ENCODE measurements at places on chromosomes 7 and 10.

GRCh38 chr10:109746861-109747260 lies 176.4 kb downstream of the XPNPEP1 start:
- DNase-seq: no peak

DNA sequence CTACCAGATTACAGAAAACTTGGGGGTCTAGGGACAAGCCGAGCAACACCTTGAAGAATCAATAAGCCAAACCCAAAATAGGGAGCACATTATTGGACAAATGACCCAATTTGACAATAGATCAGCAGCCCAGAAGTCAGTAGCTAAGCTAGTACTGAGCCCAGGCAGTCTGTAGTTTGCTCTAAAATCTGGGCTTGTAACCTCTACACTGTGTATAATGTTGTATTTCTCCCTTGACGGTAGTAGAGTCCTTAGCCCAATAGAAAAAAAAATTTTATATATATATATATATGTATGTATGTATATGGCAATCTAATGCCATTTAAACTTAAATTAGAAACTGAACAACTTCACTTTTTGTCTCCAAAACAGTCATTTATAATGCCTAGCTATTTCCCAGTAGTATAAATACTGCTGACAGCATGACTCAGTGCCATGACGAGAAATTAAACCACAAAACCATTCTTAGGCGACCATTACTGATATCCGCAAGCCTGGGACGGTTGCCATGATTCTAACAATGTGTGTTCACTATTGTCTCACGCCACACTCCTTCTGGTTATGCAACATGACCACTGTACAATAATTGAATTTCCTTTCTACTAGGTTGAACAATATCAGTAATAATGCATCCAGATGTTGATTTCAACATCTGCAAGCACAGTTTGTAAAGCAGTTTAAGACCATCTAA lies 110.5 kb downstream of the IPMK start:
- DNase-seq: no peak

- no peak for DNase-seq
Observed at GRCh38 chr10:99908512-99908911, 101.2 kb downstream of the DNMBP start.

- DNase-seq: no peak
Observed at GRCh38 chr10:109430043-109430760, 493.1 kb downstream of the XPNPEP1 start.

DNA sequence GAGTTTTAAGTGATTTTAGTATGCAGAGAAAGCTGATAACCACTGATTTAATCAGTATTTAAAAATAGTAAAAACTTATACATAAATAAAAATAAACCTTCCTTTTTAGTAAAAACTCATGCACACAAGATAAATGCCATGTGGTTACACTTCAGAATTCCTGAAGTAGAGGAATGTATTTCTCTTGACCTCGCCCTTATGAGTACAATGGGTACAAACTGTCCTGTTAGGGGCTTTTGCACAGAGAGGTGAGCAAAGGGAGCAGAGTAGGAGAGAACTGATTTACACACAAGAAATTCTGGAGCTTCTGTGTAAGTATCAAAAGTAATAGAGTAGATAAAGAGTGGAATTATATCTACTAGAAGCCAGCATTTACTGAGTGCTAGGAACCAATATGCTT lies 279.6 kb downstream of the PPP1R3A start:
- no peak for DNase-seq

DNA sequence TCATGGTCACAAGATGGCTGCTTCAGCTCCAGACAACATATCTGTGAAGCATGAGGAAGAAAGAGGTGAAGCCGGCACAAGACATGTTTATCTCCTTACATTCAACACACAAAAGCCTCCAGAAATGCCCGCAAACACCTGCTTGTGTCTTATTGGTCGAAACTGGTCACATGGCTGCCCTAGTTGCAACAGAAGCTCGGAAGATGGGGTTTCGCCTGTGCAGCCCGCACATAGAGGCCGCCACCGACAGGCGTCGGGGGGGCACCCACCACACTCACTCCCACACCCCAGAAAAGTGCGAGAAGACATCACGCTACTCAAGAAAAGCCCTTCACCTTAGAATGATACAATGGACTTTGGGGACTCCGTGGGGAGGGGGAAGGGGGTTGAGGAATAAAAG lies 63.0 kb upstream of the MGMT start:
- no peak for DNase-seq

- no peak for DNase-seq
Observed at GRCh38 chr7:30163231-30163894, 28.6 kb downstream of the MTURN start.

DNA sequence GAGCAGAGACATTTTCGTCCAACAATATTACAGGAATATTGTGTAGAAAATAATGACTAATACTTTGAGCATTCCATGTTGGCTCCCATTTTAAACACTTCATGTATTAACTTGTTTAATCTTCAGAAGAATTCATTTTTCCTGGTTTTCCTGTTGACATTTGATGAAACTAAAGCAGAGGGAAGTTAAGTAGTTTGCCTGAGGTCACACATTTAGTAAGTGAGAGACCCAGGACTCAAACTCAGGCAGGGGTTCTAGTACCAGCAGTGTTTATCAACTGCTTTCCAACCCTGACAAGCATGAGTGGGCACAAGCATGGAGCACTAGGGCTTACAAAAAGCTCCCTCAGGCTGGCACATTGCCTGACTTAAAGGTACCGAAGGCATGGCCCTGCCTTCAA lies 719.1 kb downstream of the AUTS2 start:
- DNase-seq: no peak

DNA sequence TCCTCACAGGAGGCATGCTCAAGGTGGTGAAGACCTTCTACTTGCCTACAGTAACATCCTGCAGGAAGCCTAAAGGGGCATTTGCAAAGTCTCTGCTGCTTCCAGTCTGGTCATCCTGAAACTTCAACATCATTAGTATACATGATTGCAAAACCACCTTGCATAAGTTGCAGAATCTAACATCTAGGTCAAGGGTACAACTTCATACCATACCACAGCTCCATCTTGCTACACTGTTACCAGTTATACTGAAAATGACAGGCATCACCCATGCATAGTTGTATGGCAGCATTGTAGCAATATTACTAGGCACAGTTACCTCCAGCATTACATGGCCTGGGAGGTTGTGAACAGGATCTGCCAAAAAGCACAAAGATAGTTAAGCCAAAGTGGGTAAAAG lies 13.7 kb upstream of the MACROH2A2 start:
- DNase-seq: no peak

DNA sequence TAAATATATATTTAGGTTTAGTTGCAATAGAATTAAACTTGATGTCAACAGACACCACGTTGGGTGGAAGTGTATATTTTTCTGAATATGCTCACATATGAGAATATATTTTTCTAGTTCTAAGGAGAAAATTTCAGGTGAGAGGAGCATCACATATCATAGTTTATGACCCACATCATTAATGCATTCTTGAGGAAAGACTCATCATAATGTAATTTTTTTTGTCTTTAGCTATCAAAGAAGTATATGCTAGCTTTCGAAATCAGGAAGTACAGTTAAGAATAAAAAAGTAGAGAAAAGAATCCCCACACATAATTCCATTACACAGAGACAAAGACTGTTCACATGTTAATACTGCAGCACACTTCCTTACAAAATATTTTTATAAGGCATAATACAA lies 30.4 kb downstream of the A1CF start:
- DNase-seq: no peak

GRCh38 chr7:127967281-127967680 lies 64.0 kb downstream of the LRRC4 start:
- DNase-seq: no peak

DNA sequence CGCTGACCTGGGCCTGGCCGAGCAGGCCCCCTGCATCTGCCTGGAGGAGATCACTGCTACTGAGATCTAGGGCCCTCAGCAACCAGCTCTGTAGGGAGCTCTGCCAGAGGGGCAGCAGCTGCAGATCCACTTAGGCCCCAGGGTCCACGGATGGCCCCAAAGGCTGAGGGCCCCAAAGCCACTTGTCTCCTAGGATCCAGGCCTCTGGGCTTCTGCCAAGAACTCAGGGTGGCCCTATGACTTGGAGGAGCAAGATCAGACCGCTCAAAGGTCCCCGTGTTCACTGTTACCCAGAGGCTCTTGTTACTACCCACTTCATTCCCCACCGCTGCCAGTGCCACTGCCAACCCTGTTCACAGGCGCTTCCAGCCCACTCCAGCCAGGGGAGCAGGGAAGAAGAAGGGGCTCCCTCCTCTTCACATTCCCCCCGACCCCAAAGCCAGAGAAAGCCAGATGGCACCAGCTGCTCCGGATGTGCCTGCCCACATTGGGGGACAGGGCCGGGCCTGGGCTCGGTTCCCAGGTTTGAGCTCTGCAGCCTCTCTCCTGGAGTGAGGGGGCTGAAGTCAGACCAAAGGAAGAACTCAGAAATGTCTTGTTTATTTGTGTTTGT lies 7.6 kb downstream of the LZTS2 start:
- no peak for DNase-seq

DNA sequence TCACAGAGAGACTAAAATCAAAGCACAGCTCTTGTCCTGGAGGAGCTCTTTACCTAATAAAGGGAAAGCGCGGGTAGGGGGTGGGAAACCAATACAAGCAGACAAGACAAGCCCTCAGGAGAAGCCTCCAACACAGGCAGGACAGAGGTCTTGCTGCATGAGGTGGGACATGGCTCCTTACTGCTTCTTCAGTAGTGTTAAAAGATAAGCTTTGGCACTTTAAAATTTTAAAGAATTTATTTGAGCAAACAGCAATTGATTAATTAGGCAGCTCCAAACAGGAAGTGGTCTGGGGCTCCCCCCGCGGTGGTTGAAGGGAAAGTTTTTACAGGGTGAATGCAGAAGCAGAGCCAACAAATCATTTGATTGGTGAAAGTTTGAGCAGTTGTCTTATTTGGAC lies 50.3 kb upstream of the MACC1 start:
- no peak for DNase-seq

GRCh38 chr7:107914831-107915230 lies 23.8 kb downstream of the DLD start:
- no peak for DNase-seq

- DNase-seq: no peak
Observed at GRCh38 chr10:35204650-35205319, 78.1 kb downstream of the CREM start.

DNA sequence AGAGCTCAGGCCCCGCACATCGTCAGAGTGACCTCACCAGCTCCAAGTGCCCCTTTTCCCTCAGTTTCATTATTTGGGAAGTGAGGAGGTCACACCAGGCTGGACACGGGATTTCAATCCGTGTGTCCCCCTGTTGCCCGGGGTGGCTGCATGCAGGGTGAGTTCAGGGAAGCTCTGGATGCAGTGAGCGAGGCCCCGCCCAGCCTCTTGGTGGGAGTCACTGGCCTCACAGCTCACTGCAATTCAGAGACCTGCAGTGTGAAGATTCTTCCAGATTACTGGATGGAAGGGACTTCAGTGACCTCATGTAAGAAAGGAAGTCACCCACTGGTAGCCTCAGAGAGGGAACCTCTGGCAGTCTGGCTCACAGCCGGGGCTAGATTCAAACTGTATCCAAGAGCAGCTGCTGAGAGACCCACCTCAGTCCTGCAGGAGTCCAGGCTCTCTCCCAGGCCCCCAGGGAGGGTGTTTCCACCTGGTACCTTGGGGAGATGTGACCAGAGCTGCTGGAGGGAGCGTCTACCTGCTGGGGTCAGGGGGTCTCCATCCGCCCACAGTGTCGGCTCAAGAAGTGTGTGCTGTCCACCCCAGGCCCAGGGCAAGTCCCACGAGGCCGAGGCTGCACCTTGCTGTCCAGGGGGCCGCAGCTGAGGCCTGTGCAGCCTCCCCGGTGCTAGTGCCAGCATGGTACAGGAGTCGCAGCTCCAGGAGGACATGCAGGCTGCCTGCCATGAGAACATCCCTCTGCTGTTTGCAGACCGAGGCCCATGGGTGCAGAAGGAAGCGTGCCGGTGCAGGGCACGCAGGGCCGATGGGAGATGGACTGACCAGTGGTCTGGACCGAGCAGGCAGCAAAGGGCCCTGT lies 54.4 kb downstream of the MGMT start:
- DNase-seq: no peak

GRCh38 chr10:119461380-119461779 lies 81.1 kb downstream of the RGS10 start:
- DNase-seq: no peak

- no peak for DNase-seq
Observed at GRCh38 chr7:121428855-121429489, 32.9 kb upstream of the FAM3C start.

- no peak for DNase-seq
Observed at GRCh38 chr7:44087911-44088838, 5.8 kb upstream of the POLM start.

GRCh38 chr10:62093863-62094291 lies 174.8 kb downstream of the RTKN2 start:
- no peak for DNase-seq

DNA sequence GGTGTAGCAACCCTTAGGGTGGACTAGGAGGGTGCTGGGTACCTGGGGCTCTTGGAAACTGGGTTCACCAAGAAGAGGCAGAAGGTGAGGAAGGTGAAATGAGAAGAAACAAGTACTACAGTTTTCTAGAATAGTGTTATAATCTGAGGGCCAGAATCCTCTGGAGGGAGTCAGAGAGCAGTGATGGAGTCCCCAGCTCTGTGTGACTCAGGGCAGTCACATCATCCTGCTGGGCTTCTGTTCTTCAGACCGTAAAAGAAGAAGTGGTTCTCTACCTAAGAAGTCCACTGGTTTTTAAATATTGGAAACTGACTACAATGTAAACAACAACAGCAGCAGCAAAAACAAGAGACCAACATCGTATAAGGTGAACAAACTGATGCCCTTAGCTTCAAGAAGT lies 197.3 kb downstream of the PRPF18 start:
- DNase-seq: no peak

DNA sequence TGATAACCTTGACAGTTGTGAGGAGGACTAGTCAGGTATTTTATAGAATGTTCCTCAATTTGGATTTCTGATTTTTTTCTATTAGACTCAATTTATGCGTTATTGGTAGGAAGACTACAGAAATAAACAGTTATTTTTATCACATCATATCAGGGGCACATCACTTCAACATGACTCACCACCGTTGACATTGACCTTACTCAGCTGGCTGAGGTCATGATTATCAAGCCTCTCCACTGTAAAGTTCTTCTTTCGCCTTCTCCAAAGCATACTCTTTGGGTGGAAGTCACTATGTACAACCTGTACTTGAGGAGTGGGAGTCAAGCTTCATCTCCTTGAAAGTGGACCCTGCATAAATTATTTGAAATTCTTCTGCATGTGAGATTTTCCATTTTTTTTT lies 194.3 kb upstream of the IGFBP3 start:
- DNase-seq: no peak

Measured in cortex of kidney (tissue), 1 donor.